ENCODE measurements at places on chromosomes 11 and 22.

DNA sequence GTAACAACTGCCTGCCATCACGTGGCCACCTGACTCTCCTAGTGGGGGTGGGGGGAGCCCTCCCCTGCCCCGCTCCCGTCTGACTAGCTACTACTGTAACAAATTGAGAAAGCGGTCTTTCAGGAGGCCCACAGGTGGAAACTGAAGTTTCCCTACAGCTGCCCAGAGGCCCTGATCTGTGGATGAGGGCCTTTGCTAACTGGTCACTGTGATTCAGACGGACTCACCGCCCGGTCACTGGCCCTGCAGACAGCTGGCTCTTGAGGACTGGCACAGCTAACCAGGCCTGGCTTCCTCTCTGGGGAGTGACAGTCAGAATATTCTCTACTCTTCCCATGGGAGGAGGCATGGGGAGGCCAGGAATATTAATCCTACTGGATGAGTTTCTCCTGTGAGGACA, 116.8 kb downstream of the ARHGAP8 start:
- no peak for DNase-seq

- no peak for DNase-seq
Measured at GRCh38 chr22:44942056-44942455, 67.7 kb downstream of the PHF21B start.

DNA sequence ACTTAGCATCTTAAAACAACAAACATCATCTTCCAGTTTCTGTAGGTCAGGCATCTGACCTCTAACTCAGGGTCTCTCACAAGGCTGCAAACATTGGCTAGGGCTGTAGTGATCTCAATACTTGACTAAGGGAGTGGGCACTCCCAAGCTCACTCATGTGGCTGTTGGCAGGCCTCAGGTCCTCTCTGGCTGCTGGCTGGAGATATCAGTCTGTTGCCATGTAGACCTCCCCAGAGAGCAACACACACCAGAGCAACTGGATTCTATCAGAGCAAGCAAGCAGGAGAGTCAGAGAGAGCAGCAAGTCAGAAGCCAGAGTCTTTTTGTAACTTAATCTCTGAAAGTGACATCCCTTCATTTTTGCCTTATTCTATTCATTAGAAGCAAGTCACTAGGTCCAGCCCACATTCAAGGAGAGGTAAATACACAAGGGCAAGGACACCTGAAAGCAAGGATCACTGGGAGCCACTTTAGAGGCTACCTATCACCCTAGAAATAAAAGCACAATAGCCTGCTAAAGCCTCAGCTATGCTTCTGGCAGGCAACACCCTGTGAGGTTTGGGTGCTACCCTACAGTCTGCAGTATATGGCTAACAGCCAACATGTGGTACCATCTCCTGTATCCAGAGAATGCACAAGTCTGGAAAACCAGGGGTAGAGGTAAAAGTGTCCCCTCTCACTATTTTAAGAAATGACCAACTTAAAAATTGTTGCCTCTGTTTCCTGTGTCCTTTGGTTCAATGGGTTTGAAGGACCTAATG, 33.5 kb upstream of the CD44 start:
- no peak for DNase-seq

GRCh38 chr22:23106906-23107367, 34.9 kb downstream of the RSPH14 start:
- DNase-seq, result no peak

GRCh38 chr11:45926536-45927331, 4.3 kb downstream of the LARGE2 start:
- no peak for DNase-seq

DNA sequence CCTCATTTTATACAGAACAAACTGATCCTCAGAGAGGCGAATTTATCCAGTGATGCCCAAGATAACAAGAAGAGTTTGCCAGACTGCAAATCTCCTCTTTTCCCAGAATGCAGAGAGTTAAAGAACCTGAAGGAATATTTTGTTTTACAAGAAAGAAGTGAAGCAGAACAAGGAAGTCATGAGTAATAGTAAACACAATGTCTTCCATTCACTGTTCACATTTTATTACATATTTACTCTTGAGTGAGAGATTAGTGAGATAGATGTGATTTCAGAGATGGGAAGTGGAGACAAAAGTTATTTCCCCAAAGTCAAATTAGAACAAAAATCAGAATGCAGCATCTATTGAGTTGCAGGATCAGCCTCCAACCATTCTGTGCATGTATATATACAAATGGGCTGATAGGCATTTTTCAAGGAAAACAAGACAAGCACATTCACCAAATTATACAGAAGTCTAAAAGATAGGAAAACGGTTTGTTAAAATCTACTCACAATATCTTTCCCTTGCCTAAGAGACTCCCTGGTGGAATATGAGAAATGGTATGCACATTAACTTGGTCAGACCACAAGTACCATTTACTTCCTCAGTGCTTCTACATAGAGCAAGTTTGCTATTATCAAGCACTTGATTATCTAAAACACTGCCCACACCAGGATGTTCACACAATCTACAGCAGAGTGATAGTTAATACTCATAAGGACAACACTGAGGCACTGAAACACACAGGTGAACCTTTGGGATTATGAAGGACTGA, 12.0 kb downstream of the GUCY1A2 start:
- DNase-seq, result no peak

Measured in effector memory CD4-positive, alpha-beta T cell (primary cell).